ENCODE measurements at places on chromosomes 11 and 22. TPM values are rescaled to one million over a fixed set of nuclear protein-coding genes. Genes with fewer than 3 reads are reported as not detected.
A peak's percentile ranks its signal among the peaks of the same experiment; 100 is the strongest.

DNA sequence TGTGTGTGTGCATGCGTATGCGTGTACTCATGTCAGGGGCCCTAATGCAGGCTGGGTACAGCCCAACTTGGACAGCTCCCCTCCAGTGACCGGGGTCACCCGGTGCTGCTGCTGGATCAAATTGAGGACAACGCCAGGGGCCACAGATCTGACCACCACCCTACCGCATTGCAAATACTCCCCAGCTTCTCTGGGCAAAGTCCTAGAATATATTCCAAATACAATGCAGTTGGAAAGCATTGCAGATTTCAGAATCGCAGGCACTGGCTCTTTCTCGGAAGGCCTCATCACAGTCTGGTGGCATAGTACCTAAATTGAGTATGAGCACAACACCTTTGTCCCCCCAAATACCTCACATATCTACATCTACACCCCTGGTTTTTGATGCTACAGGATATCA is 43.2 kb downstream of the MYO7A start:
- DNase-seq: no peak

GRCh38 chr11:93633835-93634234 is 27.6 kb upstream of the CEP295 start:
- DNase-seq: no peak

Gene MUC5AC
- polyA plus RNA-seq: 0.29 TPM

GRCh38 chr11:19789835-19790710 is 77.4 kb downstream of the NAV2 start:
- no peak for DNase-seq

DNA sequence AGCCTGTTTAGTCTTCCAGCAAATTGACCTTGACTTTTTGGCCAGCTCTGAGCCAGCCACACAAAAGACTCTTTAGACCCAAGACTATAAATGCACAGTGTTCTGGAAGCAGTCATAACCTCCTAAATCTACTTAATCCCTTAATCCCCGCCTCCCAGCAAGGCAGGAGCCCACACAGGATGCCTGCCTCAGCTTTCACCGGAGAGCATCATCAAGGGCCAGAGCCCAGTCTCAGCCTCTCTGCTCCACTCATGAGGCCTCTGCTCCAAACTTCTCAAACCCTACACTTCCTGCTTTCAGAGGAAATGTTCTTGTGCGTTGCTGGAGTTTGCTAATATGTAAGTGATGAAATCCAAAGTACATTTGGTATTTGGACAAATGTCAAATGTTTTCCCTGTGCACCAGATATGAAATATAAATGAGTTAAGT is 57.9 kb upstream of the FSHB start:
- DNase-seq: peak; percentile 31

DNA sequence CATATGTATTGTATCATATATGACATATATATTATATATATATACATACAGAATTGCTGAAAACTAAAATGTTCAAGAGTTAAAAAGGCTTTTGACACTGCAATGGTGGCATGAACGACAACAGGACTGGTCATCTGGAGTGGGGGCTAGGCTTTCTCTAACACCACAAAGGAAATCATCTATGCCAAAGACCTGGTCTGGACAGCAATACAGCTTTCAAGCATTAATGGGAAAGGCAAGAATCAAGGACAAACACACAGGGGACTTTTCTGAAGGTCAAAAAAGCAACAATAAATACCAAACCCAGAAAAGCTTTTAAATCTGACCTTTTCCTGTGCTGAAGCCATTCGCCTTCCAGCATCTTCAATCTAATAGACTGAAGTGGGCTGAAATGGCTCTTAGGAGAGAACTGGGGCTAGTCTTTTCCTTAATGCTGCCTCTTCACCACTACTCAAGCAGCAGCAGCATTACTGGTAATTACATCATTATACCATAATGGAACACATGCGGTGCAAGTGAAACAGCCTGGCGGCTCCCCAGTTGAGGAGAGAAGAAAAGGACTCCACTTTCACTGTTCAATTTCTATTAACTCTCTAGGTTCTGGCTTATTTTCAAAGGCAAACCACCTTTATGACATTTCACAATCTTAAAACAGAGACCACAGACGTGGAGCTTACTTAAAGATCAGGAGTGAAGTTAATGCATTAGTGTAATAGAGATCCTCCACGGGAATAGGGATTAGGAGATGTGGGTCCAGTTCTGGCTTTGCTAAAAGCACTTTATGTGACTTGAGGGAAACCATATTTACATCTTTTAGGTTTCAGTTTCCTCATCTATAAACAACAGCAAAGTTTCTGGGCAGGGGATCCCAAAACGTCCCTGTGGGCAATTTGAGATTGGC is 63.0 kb downstream of the GAB2 start:
- no peak for DNase-seq

GRCh38 chr22:49553518-49554295 is 274.0 kb downstream of the BRD1 start:
- no peak for DNase-seq

DNA sequence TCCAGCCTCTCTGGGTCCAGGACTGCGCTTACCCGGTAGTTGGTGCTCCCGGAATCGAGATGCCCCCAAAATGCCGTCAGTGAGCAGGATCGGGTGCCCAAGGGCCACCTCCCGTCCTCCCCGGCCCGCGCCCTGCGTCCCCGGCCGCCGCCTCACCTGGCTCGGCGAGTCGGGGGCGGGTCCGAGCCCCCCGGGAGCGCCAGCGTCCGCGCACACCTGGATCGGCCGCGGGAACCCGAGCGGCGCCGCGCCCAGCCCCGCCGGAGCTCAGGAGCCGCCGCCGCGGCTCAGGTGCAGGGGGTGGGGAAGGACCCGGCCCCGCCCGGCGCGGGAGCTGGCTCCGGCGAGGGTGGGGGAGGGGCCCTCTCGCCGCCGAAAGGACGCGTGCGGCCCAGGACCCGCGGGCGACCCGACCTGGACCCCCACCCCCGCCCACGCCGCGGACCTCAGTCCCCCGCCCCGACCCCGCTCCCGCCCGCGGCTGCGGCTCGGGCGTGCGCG is at the start of gene SHANK2:
SHANK2 (minus strand) TSS at position 309 of the 501 bp plus-strand sequence. CDS start 105,251 bp downstream, outside the sequence.
- no peak for DNase-seq

DNA sequence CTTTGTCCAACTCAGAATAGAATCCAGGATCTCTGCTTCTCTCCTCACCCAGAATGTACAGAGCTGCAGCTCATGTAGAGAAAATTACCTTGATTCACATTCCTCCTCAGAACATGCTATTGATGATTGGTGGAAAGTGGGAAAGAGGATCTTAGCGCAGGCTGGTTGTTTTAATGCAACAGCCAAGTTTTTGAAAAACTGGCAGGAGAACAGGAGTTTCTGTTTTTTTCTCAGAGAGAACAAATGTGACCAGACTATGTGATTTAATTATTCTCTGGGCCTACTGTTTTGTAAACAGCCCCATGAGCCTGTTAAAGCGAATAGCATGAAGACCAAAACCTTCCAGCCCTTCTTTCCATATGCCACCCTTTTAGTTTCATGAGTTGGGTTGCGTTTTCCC is 19.1 kb upstream of the IL18BP start:
- no peak for DNase-seq

Gene MRGPRX3
- not detected for polyA plus RNA-seq

GRCh38 chr11:28026634-28027290 is 81.2 kb downstream of the KIF18A start:
- DNase-seq: no peak

Gene MB
- polyA plus RNA-seq: 15.0 TPM

Gene NAP1L4
- polyA plus RNA-seq: 203 TPM

Gene ACR
- polyA plus RNA-seq: 0.27 TPM

- no peak for DNase-seq
These were observed 68.6 kb downstream of the SYT9 start for GRCh38 chr11:7320306-7320705.

- no peak for DNase-seq
These were observed 152.6 kb upstream of the LUZP2 start for GRCh38 chr11:24344222-24344621.

GRCh38 chr11:64347193-64347867 is 7.3 kb downstream of the CCDC88B start:
- no peak for DNase-seq

DNA sequence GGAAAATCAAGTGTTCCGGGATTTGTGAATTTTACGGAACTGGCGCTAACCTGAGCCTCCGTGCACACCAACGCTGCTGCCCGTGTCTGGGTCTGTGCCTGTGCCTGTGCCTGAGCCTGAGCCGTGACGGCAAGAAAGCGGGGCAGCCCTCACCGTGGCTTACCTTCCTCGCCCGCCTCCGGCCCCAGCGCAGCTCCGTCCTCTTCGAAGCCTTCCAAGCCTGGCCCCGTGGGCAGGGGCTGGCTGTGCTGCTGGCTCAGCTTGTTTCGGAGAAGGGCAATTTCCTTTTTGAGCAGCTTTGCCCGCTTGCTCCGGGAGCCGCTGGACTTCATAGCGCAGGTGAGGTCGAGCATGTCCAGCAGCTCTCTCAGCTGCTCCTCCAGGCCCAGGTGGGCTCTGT is 33.8 kb downstream of the BRD1 start:
- no peak for DNase-seq

- DNase-seq: peak; percentile 23
These were observed 42.0 kb upstream of the CARD18 start for GRCh38 chr11:105181521-105181920.

Gene TMA7B
- polyA plus RNA-seq: 0.40 TPM
